ENCODE measurements at places on chromosomes 13 and 19.
A peak's percentile ranks its signal among the peaks of the same experiment; 100 is the strongest.

GRCh38 chr13:20148501-20149183 is 12.2 kb downstream of the GJA3 start:
- no peak for DNase-seq

DNA sequence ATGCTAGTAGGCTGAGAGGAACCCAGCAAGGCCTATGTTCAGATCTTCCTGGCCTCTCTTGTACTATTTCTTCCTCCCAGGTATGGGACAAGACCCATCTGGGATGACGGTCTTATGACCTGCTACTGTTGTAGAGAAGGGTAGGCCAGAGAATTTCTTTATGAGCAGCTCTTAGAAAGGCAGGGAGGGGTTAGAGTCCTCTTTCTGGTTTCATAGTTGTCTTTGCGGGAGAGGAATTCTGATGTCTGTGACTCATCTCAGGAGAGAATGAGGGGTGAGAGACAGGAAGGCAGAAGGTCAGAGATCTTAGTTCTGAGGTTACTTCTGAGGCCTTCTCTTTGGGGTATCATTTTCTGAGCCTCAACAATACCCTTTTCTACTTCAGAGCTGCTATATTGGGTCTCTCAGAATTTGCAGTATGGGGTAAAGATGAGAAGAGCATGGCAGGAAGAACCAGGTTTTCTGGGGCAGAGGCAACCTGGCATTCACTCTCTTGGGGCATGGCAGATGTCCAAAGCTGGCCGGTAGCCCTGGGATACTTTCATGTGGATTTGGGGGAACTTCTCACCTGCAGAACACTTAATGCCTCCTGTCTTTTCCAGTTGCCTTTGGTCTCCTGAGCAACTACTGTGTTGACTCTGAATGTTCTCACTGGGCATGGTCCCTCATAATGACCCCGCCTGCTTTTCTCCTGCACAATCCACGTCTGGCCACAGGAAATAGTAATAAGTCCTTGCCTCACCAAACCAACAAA is 154.4 kb downstream of the GGACT start:
- no peak for DNase-seq

GRCh38 chr13:99864627-99864990 is 107.0 kb downstream of the ZIC5 start:
- no peak for DNase-seq

DNA sequence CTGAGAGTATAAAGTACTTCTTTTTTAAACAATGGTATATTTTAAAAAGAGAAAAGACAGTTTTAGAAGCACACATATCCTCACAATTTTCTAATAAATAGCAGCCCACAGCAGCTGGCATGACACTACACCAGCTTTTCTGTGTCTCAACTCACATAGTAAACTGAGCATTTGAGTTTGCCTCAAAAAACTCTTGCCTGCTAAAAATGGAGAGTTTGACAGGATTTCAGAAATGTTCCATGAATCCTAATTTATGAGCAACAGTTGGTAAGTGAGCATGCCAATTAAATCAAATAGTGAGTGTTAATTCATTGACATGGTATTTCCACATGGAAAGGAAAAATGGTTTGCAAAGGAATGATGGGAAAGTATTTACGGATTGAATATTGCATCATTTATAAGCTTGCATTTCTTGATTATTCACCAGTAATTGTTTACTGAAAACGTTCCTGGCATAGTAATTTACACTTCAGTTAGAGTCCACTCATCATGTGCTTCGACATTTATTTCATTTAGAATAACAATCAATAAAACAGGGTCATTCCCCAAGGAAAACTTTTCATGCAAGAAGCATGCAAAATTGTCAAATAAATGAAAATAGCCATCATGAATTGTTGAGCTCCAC is 323.0 kb downstream of the EFNB2 start:
- no peak for DNase-seq

DNA sequence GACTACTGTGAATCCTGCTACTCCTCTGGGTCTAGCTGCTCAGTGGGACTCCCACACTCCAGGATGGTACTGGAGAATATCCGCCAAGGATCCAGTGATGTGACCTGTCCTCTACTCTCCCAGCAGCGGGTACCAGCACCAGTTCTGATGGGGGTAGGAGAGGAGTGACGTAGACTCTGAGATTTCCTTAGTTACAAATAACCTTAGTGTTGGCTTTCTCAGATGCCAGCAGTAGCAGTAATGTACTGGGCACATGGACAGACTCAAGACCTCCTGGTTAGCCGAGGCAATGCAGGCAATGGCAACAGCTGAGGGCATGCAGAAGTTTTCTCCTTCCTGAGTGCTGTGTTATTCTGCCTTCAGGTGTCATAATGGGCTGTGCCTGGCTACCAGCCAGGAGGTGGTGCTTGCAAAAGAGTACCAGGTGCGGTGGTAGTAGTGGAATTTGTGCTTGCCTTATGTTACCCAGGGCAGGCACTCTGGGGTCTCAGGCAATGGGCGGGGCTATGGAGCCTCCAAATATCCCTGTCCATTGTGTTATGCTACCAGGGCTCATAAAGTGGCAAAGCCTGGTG is 105.3 kb upstream of the KLF5 start:
- DNase-seq, result no peak

DNA sequence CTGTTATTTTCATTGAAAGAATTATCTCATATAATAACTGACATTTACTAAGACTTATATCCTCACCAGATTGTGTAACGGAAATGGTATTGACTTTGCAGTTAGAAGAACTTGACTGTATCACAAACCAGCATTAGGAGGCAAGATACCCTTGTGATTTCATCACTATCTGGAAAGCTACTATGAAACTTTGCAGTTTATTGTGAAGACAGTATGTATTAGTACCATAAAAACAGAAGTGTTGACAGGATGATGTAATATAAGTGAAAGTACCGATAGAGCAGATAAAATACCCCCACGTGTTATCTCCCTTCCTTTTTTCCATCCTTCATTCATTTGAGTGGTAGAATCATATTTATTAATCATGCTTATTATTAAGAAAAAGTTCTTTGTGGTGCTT is 365.7 kb upstream of the KLHL1 start:
- DNase-seq, result no peak

DNA sequence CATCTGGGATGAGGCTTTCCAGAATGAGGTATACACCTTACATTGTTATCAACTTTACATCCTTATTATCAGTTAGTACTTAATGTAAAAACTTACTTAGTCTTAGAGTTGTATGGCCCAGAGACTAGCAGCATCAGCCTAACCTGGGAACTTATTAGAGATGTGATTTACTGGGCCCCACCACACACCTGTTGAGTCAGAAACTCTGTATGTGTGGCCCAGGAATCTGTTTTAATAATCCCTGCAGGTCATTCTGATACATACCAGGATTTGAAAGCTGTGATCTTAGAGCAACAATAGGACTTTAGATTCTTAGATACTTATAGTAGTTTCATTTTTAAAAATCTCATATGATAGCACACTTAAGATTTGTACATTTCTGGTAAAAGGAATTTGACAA is 17.4 kb downstream of the FNDC3A start:
- no peak for DNase-seq

- no peak for DNase-seq
Observed at GRCh38 chr13:33411312-33411711, 125.8 kb upstream of the STARD13 start.

DNA sequence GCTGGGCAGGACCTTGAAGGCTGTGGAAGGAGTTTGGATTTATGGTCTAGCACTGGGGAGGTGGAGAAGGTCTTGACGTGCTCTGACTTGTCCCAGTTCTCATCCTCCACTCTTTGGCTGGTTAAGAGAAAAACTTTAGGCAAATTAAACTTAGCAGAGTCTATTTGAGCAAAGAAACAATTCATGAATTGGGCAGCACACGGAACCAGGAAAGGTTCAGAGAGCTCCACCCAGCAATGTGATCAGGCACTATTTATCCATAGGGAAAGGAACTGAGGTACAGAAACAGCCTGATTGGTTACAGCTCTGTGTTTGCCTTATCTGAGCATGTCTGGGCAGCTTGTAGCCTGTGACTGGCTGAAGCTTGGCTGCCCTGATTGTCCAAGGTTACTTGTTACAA is 45.4 kb upstream of the CYP2B6 start:
- no peak for DNase-seq

GRCh38 chr19:33333642-33334041 is 31.3 kb upstream of the CEBPA start:
- DNase-seq, result no peak

DNA sequence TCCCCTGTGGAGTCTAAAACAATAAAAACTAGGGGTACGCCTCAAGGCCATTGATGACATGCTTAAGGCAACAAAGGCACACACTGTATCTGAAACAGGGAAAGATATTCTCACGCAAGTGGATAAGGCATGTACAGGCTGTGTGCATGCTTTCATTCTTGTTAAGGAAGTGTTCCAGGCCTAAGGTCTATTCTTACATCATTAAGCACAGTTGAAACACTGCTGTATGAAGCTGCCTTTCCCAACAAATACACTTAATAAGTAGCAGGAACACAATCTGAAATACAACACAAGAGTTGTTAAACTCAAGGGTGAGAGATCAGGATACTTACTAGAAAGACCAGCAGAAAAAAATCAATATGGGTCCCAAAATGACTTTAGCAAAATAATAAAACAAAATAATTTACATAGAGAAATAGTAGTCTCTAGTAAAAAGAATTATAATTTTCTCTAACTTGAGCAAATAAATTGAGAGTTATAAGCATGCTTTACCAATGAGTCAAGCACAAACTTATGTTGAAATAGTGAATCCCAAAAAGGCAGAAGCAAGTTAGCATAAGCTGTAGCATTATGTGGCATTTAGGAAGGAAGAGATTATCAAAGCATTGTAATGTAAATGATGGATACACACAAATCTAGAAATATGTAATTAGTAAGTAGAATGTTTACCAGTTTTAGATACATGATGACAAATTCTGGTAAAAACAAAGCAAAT is 796.9 kb downstream of the SLITRK1 start:
- DNase-seq, result no peak

DNA sequence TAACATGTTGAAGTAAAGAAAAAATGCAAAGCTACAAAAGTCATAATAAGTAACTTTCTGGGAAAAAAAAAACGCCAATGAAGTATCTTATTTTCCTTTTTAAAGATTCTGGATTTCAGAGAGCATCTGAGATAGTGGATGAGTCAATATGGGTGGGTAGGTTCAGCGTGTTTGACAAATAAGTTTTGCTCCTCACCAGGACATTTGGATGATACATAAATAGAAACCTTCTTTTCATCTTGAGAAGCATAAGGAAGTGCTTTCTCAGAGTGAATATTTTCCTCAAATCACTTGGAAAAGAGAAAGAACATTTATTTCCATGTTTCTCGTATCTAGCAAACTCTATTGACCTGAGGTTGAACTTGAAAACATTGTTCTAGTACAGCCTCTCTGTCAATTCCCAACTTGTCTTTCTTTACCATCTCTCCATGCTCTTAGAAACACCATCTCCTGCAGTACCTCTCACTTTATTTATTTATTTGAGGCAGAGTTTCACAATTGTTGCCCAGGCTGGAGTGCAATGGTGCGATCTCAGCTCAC is 463.2 kb downstream of the KLF5 start:
- DNase-seq, result no peak

DNA sequence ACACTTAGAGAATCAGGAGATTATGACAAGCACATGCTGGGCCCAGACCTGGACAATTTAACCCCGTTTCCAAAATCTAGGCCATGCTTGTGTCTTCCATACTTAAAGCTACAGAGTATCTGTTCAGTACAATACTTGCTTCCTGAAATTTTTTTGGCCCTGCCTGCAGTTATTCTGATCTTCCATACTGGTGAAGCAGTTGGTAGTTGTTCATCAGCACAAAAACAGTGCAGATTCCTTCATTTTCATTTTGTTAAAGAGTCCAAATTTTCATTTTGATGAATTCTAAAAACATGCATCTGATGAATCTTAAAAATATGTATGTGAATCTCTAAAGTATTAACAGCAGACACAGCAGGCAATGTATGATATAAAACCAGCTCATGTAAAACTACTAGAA is 49.2 kb downstream of the POLR1D start:
- no peak for DNase-seq

DNA sequence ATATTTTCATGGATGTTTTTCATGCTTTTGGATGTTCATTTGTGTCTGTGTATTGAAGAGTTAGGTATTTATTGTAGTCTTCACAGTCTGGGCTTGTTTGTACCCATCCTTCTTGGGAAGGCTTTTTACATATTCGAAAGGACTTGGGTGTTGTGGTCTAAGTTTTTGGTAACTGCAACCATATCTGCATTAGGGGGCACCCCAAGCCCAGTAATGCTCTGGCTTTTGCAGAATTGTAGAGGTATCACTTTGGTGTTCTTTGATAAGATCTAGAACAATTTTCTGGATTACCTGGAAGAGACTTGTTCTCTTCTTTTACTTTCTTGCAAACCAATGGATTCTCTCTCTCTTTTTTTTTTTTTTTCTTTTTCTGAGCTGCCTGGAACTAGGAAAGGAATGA is 581.3 kb downstream of the DACH1 start:
- no peak for DNase-seq

DNA sequence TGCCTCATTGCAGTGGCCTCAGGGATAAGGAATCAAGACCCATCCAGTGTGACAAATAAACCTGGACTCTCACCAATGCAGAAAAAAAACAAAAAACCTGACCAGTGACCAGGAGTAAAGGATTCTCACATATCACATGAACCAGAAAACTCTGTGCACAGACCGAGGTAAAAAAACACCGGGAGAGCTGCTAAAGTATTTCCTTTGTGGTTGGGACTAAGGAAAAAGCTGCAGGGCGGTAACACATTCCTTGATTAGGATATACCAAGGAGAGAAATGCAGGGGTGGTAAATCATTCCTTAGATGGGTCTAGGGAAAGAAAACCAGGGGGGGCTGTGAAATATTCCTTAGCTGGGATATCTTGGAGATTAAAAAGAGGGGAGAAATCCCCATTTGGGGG is 64.8 kb upstream of the ZNF85 start:
- DNase-seq, result no peak

- peak; percentile 30 for DNase-seq
Observed at GRCh38 chr19:39237200-39238184, 7.3 kb downstream of the IFNL3 start.

DNA sequence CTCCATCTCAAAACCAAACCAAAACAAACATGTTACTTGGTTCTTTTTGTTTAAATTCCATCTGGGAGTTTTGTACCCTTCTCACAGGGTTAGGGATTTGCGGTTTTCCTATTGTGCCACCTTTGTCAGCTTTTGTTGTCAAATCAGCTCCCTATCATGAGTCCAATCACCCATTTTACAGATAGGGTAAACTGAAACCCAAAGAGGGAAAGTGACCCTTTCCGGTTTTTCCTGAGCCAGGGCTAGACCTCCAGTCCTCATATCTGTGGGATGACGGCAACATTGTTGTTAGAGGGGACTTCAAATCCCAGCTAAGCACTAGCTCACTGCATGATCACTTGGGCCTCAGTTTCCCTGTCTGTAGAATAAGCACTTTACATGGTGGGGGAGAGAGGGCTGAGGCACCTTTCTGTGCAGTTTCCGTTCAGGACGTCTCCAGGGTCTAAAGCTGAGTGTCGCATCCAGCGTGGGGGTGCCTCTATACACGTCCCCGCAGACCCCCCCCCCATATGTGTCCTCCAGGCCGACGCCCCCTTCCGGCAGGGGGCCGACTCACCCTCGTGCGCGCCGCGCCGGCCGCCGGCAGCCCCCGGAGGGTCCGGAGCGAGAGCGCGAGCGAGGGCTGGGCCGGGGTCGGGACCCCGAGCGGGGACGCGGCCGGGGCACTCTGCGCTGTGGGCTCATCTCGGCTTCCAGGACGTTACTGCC is 3.9 kb downstream of the CCDC194 start:
- no peak for DNase-seq
